ENCODE measurements at places on chromosomes 2 and 18.

DNA sequence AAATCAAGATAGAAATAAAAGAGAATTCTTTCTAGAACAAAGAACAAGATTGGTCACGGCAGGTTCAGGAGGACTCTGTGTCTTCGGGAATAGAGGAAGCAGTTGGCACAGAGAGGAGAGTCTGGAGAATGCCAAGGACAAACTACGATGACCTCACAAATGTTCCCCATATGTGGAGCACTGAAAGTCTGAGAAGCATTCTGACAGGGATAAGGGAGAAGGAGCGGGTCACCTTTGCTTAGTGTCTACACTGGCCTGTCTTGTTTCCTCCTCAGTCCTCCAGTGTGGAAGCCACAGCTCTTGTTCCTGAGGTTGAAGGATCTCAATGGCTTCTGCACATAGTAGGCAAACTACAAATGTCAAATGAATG lies 338.8 kb downstream of the MYCN start:
- DNase-seq: no peak

- no peak for DNase-seq
Measured at GRCh38 chr2:65386344-65386743, 46.1 kb downstream of the SPRED2 start.

GRCh38 chr2:158214431-158214830 lies 112.8 kb downstream of the UPP2 start:
- DNase-seq: no peak

DNA sequence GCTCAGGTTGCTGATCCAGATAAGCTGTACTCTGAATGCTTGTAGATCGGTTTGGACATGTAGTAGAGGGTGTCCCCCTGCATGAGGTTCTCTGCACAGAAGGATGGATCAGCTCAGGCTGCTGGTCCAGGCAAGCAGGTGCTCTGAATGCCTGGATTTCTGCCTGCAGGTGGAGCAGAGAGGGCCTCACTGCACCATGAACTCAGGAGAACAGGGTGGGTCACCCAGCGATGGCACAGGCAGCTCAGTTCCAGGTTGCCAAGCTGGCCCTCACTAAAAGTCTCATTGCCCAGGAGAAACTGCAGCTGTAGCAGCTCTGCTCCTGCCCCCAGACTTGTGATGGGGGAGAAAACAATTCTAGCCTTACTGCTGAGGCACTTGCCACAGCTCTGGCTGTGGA lies 491.8 kb downstream of the XIRP2 start:
- no peak for DNase-seq

- DNase-seq: no peak
Measured at GRCh38 chr2:64504774-64505720, 19.1 kb upstream of the AFTPH start.

DNA sequence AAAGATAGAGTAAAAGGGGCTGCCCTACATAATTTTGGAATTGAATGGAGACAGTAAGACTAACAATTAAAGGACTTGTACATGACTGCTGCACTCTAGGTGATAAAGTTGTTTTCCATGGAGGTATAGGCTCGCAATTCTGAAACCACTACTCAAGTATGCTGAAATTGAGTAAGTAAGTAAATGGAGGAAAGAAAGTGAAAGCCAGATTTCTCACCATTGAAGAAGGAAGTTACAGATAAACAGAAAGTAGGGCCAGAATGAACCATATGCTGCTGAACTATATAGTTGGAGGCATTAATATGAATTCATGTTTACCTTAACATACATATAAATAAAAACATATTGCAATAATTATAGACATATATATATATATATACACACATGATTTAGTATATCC lies 225.7 kb upstream of the ST6GAL2 start:
- DNase-seq: no peak

GRCh38 chr18:49838381-49838780 lies 25.0 kb upstream of the ACAA2 start:
- DNase-seq: no peak

GRCh38 chr2:205369813-205370212 lies 312.5 kb upstream of the NRP2 start:
- no peak for DNase-seq

GRCh38 chr2:44553456-44553855 lies 191.7 kb downstream of the CAMKMT start:
- DNase-seq: no peak

DNA sequence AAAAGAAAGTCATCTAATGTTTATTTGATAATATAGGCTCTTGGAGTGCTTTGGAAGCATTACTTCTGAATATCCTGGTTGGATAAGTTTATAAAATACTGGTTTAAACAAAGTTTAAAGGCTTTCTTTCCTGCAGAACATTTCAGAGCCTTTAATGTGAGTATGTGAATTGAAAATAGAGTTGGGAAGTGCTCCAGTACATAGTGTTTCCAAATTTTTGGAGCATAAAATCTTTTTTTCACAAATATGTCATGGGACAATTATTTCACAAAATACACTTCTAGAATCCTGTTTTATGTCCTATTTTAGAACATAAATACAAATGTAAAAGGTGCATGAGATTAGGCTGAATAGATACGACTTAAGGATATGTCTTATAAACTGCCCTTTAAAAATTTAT lies 158.9 kb upstream of the HNRNPA3 start:
- DNase-seq: no peak

DNA sequence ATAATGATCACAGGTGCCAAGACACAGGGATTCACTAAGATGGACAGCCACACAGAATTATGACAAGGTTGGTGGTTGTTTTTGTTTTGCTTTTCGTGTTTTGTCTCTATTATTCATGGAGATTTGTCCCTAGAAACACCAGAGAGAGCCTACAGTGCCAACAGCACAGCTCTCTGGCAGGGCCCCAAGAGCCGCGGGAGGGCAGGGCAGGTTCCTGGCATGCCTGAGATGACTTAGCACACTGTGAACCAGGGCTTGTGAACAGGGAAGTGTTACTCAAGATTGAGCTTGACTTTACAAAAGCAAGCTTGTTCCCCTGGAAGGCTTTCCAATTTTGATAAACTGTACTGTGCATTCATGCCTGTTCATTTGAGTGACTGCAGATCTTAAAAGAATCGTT lies 437.4 kb upstream of the SALL3 start:
- DNase-seq: no peak

DNA sequence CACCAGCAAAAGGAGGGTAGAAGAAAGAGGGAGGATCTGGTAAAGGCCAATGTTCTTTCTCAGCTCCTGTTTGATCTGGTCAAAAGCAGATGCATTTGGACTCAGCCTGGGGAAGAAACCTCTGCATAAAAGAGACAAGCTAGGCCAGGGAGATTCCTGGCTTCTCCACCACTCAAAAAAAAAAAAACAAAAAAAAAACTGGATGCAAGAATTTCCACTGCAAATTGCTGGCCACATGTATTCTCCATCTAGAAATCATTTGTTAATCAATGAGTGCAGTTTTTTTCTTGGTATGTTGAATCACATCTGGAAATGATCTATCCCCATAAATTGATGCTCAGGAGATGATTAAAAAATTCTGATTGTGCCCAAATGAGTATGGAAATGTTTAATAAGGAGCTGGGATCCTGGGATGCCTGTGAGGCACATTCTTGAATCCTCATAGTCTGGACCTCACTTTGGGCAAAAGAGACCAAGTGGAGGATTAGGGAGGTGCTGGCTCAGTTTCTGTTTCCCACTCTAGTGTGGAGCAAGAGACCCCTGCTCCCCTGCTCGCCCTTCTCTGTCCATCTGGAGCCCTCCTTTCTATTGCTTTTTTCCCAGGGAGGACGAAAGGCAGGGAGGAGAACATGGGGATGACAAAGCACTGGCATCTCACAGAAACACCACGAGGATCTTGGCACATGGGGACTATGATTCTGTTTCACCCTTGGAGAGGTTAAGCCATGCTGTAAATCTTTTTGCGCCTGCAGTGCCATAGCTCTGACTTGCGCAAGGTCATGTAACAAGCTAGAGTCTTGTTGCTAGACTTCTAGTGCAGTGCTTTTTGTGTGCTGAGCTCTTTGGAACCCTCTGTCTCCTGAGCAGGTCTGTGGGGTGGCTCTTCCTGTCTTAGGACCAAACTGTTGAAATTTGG lies 57.6 kb downstream of the APOB start:
- no peak for DNase-seq

DNA sequence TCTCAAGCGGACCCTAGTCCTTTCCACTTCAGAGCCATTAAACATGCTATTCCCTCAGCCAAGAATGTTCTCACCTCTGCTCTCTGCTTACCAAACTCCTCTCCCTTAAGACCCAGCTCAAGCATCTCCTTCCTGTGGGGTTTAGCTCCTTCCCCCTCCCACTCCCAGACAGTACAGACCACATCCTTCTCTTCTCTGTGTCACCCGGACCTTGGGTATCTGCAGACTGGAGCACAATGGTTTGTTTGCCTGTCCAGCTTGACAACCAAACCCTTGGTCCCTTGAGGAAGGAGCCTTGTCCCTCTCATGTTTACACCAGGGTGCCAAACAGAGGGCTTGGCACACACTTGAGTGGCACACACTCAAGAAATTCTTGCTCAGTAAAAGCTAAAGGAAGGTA lies 4.1 kb upstream of the CD8A start:
- no peak for DNase-seq

- no peak for DNase-seq
Measured at GRCh38 chr18:7657937-7658336, 90.8 kb downstream of the PTPRM start.

Data from CD4-positive, alpha-beta T cell (primary cell).